Thyroid gland (tissue), 4 donors: ENCODE measurements at places on chromosomes 16 and 17. TPM values are rescaled to one million over a fixed set of nuclear protein-coding genes. Genes with fewer than 3 reads are reported as not detected.

DNA sequence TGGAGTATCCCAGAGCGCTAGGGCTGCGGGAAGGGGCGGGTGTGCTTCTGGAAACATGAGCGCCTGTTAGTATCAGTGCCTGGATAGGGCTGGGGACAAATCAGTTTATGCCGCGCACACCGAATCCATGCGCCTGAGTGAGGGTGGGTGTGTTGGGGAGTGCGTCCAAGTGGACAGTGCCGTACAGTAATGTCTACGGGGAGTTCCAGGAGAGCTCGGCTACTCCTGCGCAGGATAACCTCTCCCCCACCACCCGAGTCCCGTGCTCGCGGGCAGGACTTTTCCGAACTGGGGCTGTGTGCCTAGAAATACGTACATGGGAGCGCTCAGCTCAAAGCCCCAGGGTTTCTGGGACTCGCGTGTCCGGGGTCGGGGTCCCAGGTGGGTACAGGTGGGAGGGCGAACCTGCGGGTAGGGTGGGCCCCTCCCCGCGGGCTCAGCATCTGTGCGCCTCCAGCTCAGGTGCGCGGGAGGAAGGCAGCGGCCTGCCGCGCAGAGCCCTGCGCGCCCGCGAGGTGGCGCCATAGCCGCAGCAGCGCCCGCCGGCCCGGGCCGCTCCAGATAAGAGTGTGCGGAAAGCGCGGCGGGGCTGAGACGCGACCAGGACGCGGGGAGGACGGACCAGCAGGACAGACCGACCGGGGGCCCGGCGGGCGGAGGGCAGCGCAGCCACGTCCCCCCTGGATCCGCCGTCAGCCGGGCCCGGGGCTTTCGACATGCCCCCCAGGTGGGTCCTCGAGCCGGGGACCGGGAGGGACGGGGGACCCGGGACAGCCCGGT, at the start of gene HIC1:
TSS of gene HIC1 (plus strand) at position 592 of the 780 bp plus-strand sequence. CDS start 1,588 bp downstream, outside the sequence.
- H3K36me3 ChIP-seq: no peaks in the 10 kb centered on the region
- DNase-seq: peak; percentile 72
- H3K4me3 ChIP-seq: peak within 1 kb of the TSS; percentile 58
- peaks cover 5% of the 10 kb centered on the region for H3K27me3 ChIP-seq
- H3K4me1 ChIP-seq: peaks cover 23% of the 10 kb centered on the region

FAAP100 gene
- 35.2 TPM for total RNA-seq

DNA sequence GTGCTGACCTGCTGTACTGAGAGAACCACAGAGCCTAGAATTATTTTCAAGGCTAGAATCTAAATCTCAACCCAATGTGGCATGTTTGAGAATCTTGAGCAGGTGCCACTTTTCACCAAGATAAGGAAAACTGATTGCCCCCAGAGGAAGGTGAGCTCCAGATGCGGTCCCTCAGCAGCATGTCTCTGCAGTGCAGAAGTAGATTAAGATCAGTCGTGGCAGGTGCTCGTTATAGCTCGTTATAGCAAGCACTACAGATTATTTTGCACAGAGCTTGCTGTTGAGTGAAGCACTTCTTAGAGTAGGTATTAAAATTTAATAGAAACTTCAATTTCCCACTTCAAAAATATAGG, 176.0 kb downstream of the AATF start:
- H3K36me3 ChIP-seq: peaks cover 20% of the 10 kb centered on the region
- H3K4me1 ChIP-seq: no peaks in the 10 kb centered on the region
- no peaks in the 10 kb centered on the region for H3K27me3 ChIP-seq
- H3K4me3 ChIP-seq: no peak overlapping the region

PRDM7 gene
- total RNA-seq: not detected

- H3K4me1 ChIP-seq: no peaks in the 10 kb centered on the region
- H3K36me3 ChIP-seq: no peaks in the 10 kb centered on the region
- no peak overlapping the region for H3K27ac ChIP-seq
- no peaks in the 10 kb centered on the region for H3K27me3 ChIP-seq
Measured at GRCh38 chr16:19109288-19109664, 4.5 kb upstream of the ITPRIPL2 start.
